ENCODE measurements at places on chromosomes 11 and 22. TPM values are rescaled to one million over a fixed set of nuclear protein-coding genes. Genes with fewer than 3 reads are reported as not detected.

Gene AIP
- 71.2 TPM for total RNA-seq

Gene CCDC116
- 15.6 TPM for total RNA-seq

Gene TUB
- not detected for total RNA-seq

Gene CCDC89
- total RNA-seq = not detected

Gene NRXN2
- 0.47 TPM for total RNA-seq

Gene PTPRCAP
- 1.5 TPM for total RNA-seq

Gene TSKU
- 14.1 TPM for total RNA-seq

Gene SLC22A6
- not detected for total RNA-seq

Gene SMARCB1
- 79.2 TPM for total RNA-seq

Gene FIBIN
- not detected for total RNA-seq

Gene ADAMTS8
- total RNA-seq = not detected

Gene AAMDC
- total RNA-seq = 10.6 TPM

Gene OR51B4
- total RNA-seq = 48.2 TPM

Gene AIFM3
- 0.20 TPM for total RNA-seq

Gene LINC01488
- total RNA-seq = not detected

Gene TSGA10IP
- not detected for total RNA-seq

Data from K562 (cell line).